ENCODE measurements at places on chromosomes 3 and 15.
A peak's percentile ranks its signal among the peaks of the same experiment; 100 is the strongest.

- no peak for DNase-seq
These were observed 112.1 kb downstream of the SLCO3A1 start for GRCh38 chr15:91965501-91966193.

- DNase-seq: no peak
These were observed 14.0 kb upstream of the SSUH2 start for GRCh38 chr3:8658306-8659212.

DNA sequence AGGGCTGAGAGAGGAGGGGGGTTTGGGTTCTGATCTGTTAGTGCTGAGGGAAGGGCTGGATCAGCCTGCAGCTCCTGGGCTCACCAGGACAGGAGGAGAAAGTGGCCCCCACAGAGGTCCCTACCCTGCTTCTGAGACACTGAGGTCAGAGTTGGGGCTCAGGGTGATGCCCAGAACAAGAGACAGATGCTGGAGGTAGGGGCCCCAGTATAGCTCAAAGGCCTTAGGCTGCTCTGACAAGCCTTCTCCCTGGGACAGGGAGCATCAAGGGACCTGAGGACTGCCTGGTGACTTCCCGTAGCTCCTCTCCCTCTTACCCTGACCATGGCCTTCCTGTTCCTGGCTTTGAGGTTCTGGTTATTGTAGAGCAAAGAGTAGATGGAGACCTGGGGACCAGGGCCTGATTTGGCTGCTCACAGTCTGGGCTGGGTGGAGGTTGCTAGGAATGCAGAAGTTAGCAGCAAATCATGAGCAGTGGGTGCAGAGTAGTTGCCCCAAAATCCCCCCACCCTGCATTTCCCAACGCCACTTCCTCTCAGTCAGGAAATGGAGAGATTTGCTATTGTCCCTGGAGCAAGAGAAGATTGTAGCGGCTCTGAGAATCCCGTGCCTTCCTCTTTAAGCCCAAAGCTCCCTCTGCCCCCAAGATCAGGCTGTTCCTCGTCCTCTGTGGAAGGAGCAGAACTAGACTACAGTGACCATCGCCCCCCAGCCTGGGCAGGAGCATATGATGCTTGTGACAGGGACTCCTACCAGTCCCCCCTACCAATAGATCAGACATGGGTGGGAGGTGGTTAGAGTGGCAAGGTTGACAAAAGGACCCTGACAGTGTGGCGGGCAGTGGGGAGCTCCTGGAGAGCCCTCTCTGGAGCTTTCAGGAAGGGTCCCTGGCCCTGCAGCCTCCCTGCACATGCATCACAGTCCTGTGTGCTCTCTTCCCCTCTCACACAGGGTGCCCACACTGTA is 47.4 kb upstream of the SEC22A start:
- DNase-seq: no peak

- no peak for DNase-seq
These were observed 135.7 kb downstream of the FOXP1 start for GRCh38 chr3:71447803-71448202.

DNA sequence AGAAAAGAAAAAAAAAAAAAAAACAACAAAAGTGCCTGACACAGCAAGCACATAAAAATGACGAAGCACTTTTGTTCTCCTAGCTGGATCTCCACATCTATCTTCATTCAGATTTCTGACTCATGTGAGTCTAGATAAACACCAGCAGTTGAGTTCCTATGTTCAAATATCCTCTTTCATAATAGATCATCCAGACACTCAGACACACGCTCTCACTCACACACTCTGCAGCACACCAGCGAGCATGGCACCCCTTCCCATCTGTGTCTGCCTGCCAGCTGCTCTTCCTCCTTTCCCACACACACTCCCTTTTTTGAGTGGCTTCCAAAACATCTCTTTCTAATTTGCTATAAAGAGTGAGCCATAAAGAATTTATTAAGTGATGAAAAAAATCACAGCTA is 19.8 kb upstream of the CELF6 start:
- DNase-seq: no peak

GRCh38 chr3:8854656-8855055 is 85.2 kb upstream of the OXTR start:
- DNase-seq: no peak

GRCh38 chr3:51869304-51869703 is 6.1 kb downstream of the IQCF5 start:
- DNase-seq: no peak

DNA sequence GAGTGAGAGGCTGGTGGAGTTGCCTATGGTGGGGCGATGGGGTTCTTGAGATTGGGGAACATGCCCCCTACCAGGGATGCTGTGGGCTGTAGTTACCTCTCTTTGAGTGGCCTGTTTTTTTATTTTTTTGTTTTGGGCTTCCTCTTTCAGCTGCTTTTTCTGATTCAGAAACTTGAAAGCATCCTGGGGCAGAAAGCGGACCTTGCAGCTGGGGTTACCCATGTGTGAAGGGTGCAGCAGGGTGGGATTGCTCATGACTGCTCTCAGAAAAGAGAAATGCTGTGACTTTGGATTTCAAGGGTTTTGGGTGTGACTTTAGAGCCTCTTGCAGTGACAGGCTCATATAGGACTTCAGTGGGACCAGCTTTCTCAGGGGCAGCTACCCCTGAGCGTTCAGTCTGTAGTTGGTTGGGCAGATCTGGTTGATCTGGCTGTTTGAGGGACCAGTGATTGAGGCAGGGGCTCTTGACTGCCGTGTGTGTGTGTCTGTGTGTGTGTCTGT is 1.8 kb downstream of the LIMD1 start:
- DNase-seq: no peak

- no peak for DNase-seq
These were observed 148.0 kb upstream of the MBNL1 start for GRCh38 chr3:152120601-152121269.

DNA sequence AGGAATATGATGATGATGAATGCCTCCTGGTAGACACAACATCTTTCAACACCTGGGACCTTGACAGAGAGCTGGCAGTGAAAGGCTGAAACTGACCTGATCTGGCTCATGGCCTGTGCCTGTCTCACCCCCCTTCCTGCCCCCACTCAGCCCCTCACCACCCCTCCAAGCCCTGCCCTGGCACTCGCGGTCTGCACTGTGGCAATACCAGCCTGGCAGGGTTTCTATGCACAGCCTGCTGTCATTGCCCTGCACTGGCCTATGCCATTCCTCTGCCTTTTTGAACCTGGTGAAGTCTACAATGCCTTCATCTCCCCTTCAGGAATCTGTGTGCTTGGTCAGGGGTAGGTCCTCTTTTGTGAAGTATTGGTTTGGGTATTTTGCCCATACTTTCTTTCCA is 56.5 kb downstream of the ACAD9 start:
- no peak for DNase-seq

DNA sequence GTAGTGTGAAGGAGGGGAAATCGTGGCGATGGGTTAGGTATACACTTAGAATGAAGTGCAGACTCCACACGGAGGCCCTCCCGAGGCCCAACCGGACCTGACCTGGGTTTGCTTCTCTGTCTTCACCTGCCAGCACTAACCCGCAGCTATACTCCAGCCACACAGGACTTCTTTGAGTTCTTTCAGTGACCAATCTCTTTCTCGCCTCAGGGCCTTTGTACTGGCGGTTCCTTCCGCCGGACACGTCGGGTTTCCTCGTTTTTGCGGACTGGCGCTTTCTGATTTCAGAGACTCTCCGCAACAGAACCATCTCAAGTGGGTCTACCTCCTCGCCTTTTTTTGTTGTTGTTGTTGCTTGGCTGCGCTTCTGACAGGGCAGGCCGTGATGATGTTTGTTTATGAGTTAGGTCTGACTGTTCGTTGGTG is at the start of gene NEIL1:
Gene NEIL1 (plus strand): TSS at position 244 of the 426 bp plus-strand sequence. CDS start 1,867 bp downstream, outside the sequence.
- no peak for DNase-seq

- DNase-seq: no peak
These were observed 28.7 kb downstream of the ULK4 start for GRCh38 chr3:41933154-41933676.

GRCh38 chr3:72334681-72335457 is 513.4 kb downstream of the SHQ1 start:
- DNase-seq: no peak

GRCh38 chr15:51726302-51727073 is 11.0 kb downstream of the LYSMD2 start:
- no peak for DNase-seq

DNA sequence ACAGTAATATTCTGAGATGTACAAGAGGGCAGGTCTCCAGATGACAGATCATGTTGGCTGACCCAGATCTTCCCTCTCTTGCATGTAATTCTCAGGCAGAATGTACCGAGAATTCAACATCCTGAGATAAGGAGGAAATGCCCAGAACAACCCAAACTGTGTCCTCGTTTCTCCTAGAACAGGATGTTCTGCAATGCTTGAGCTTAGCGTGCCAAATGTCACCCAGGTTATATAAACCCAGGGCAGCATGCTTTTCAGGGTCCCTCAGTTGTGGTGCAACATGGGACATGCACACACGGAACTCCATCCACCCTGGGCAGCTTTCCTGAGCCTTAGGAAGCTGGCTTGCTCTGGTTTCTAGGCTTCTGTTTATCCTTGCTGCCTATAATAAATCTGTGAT is 102.1 kb upstream of the CMC1 start:
- no peak for DNase-seq

- DNase-seq: no peak
These were observed 31.5 kb downstream of the SEMA5B start for GRCh38 chr3:122996038-122996580.

- no peak for DNase-seq
These were observed 13.2 kb upstream of the CCDC13 start for GRCh38 chr3:42786212-42786611.

DNA sequence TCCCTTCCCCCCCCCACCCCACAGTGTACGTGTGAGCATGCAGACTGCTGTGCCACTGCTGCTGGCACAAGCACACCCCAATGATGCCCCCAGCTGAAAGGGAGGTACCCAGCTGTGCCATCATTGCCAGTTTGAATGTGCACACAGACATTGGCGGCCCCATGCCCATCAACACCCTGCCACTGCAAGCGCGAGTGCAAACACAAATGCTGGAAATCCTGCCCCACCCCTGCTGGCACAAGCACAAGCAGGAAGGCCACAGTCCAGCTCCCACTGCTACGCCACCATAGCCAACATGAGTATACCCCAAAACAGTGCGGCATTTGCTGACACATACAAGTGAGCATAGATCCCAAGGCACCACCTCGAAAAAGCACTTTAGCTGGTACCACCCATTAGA is 222.9 kb downstream of the SCAPER start:
- no peak for DNase-seq

- no peak for DNase-seq
These were observed 16.2 kb upstream of the C15orf39 start for GRCh38 chr15:75185271-75186029.

- no peak for DNase-seq
These were observed 70.3 kb downstream of the TGFBR2 start for GRCh38 chr3:30676424-30677346.

GRCh38 chr15:78651930-78652615 is 11.1 kb upstream of the CHRNB4 start:
- no peak for DNase-seq

GRCh38 chr3:47950453-47951169 is 65.6 kb downstream of the MAP4 start:
- DNase-seq: no peak

- DNase-seq: peak; percentile 6
These were observed 424.8 kb downstream of the LPP start for GRCh38 chr3:188578576-188579363.

- no peak for DNase-seq
These were observed 29.6 kb downstream of the MGA start for GRCh38 chr15:41689834-41690233.

DNA sequence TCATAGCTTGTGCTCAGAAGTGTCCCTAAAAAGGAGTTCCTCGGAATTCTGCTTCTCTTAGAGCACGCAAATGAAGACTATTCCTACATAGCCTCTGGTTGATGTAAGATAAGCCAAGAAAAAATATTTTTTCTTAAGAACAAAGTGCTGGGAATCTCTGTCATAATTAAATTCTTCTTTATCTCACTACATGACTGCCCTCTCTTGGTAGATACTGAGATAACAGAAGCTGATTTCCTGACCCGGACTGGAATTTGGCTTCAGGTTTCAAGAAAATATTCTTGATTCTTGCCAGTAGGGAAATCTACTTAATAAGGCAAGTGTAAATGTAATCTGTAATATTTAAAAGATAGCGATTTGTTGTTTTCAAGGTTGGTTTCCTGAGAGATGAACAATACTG is 31.3 kb upstream of the SETMAR start:
- no peak for DNase-seq

GRCh38 chr3:102619361-102619760 is 184.5 kb downstream of the ZPLD1 start:
- DNase-seq: no peak

GRCh38 chr3:126748701-126749546 is 44.9 kb downstream of the CHCHD6 start:
- no peak for DNase-seq

DNA sequence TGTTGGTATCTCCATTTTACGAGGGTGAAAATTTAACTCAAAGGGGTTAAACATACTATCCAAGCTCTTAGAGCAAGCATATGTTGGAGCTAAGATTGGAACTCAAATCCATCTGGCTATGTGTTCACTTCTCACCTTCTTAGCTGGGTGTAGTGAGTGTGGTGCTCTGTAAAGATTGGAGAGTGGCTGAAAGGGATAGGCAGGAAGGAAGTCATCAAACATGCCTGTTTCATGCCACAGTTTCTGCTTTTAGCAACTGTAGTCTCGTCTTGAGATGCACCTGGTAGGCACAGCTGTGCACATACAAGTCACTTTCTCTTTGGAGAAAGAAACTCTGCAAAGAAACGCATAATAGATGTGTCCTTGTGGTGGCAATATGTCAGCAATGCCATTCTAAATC is 189.1 kb upstream of the MDFIC2 start:
- DNase-seq: no peak

DNA sequence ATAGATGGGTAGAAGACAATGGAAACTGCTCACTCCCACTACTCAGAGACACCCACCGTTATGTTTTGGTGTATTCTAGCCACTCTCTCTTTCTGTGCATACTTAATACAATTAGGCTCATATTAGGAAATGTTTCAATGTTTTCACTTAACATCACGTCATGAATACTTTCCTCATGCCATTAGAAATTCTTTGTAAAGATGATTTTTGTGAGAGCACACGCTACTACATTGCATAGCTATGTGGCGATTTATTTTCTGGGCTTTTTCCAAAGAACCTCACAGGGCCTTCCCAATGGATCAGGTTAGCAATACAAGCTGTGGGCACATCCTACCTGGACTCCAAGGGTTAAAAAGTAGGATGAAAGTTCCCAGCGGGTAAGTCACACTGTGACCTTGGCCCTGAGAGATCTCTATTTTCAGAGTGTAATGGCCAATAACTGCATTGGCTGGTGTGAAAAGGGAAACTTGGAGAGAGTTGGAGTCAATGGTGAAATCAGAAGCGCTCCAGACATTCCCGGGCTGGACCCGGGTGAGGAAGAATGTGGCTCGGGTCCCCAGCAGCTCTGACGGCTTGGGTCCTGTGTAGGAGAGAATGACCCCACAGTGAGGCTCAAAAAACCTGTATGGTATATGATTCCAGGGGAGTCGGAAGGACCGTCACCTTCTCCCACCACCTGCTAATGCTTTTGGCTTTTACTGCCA is 25.8 kb upstream of the TGM5 start:
- DNase-seq: no peak

GRCh38 chr3:30048431-30048830 is 558.0 kb upstream of the TGFBR2 start:
- DNase-seq: no peak

- no peak for DNase-seq
These were observed 34.7 kb downstream of the XXYLT1 start for GRCh38 chr3:195236076-195236798.
